ENCODE measurements at places on chromosomes 12 and 14. TPM values are rescaled to one million over a fixed set of nuclear protein-coding genes. Genes with fewer than 3 reads are reported as not detected.

The GLIPR1L1 gene
- not detected for total RNA-seq

The CHGA gene
- not detected for total RNA-seq

The CIROP gene
- total RNA-seq = not detected

The RIMKLB gene
- 10.3 TPM for total RNA-seq

The HOMEZ gene
- total RNA-seq = 11.1 TPM

The IKBIP gene
- 43.0 TPM for total RNA-seq

The RD3L gene
- total RNA-seq = not detected

The DEPDC4 gene
- not detected for total RNA-seq

The SLCO1B3 gene
- total RNA-seq = not detected

The CD163L1 gene
- total RNA-seq = under 0.01 TPM

The FGF6 gene
- total RNA-seq = not detected

The STON2 gene
- total RNA-seq = 17.9 TPM

The RGS6 gene
- total RNA-seq = not detected

The HOXC6 gene
- 3.9 TPM for total RNA-seq

The REM2 gene
- total RNA-seq = 0.38 TPM

The SYNDIG1L gene
- not detected for total RNA-seq

The SYNE3 gene
- 1.1 TPM for total RNA-seq

The SIX6 gene
- total RNA-seq = not detected

The SCN8A gene
- 1.6 TPM for total RNA-seq

The LTB4R gene
- 0.98 TPM for total RNA-seq

The RNASE1 gene
- not detected for total RNA-seq

The RNASE3 gene
- total RNA-seq = not detected

The OAS1 gene
- total RNA-seq = 2.3 TPM

The RNASE4 gene
- 7.2 TPM for total RNA-seq

The MYL2 gene
- not detected for total RNA-seq

The SOAT2 gene
- not detected for total RNA-seq

The KRT6A gene
- not detected for total RNA-seq

The PLBD1 gene
- total RNA-seq = 15.7 TPM

The ZNF605 gene
- 3.7 TPM for total RNA-seq

The B4GALNT3 gene
- 1.8 TPM for total RNA-seq

The ADAM21 gene
- total RNA-seq = under 0.01 TPM

The INHBE gene
- 3.9 TPM for total RNA-seq

The TSPAN19 gene
- total RNA-seq = 0.13 TPM

The OLR1 gene
- total RNA-seq = 1.5 TPM

The PMCH gene
- total RNA-seq = not detected

The MTHFD1 gene
- 89.1 TPM for total RNA-seq

The CEBPE gene
- not detected for total RNA-seq

The PAWR gene
- total RNA-seq = 102 TPM

The CACNA2D4 gene
- 1.6 TPM for total RNA-seq

The KERA gene
- total RNA-seq = not detected

The KLHDC1 gene
- 0.38 TPM for total RNA-seq

The CCDC92 gene
- 25.4 TPM for total RNA-seq

The HOXC12 gene
- total RNA-seq = not detected

The FOXG1 gene
- total RNA-seq = not detected

The IL25 gene
- total RNA-seq = not detected

The SMAGP gene
- 25.9 TPM for total RNA-seq

The KRAS gene
- total RNA-seq = 10.6 TPM

The NINJ2 gene
- total RNA-seq = 0.16 TPM

The CLEC7A gene
- total RNA-seq = not detected

The DUSP6 gene
- total RNA-seq = 41.8 TPM

The ASCL1 gene
- total RNA-seq = not detected

The ESR2 gene
- 0.63 TPM for total RNA-seq

The TXNRD1 gene
- 108 TPM for total RNA-seq

The LRRIQ1 gene
- 0.51 TPM for total RNA-seq

The ADCY4 gene
- 0.16 TPM for total RNA-seq

The IFNG-AS1 gene
- not detected for total RNA-seq

The RNASE7 gene
- total RNA-seq = not detected

The SLC41A2 gene
- 14.2 TPM for total RNA-seq

The TPH2 gene
- not detected for total RNA-seq

Measured in mesangial cell (primary cell).